ENCODE measurements at places on chromosomes 5 and 9.

GRCh38 chr9:92707530-92707929, 37.6 kb upstream of the IPPK start:
- DNase-seq = no peak

DNA sequence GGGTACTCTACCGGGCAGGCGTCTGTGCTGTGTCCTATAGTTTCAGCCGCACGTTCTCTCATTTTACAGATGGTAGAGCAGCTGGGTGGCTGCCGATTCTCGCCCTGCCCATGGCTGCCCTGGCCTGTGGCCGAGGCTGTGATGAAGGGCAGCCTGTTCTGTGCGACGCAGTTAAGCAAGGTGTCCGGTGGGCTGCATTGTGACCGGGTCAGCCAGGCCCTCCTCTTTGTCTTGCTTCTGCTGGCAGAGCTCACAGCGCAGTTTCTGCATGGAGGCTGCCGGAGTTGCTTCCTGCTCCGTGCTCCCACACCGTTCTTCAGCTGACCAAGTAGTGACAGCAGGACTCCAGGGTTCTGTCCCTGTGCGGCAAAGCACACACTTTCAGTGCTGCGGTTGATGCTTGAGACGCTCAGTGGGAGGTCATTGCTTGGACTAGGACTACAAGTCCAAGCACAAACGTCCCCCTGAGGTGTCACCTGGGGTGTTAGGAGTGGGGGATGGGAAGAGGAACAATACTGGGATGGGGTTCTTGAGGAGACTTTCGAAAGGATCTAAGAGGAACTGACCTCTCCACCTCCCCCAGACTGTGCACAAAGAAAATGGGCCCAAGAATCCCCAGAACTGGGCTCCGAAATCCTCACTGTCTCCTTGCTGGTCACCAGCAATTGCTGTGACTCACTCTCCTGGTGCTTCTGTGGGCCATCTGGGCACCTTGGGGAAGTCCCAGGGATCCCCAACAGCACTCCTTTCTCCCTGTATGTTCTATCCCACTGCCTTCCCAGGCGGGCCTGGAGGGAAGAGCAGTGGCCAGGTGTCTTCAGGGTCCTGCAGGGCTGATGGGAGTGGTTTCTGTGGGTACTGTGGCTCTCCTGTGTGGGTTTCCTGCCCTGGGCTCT, 58.2 kb downstream of the GADD45G start:
- DNase-seq = no peak

DNA sequence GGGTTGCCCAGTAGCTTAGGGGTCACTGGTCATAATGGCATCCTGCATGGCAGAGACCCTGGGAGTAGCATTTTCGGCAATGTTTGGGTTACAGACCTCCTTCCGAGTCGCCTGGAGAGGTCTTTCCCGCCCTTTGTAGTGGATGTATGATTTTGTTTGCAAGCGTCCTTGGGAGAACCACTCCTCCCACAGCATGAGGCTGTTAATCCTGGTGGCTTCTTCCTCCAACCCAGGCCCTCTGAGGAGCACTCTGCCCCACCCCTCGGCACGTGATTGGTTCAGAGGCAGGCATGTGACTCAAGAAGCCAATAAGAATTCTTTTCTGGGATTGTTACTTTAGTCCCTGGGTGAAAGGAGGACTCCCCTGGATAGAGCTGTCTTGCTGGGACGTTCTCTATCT, 30.2 kb upstream of the GRHPR start:
- no peak for DNase-seq

DNA sequence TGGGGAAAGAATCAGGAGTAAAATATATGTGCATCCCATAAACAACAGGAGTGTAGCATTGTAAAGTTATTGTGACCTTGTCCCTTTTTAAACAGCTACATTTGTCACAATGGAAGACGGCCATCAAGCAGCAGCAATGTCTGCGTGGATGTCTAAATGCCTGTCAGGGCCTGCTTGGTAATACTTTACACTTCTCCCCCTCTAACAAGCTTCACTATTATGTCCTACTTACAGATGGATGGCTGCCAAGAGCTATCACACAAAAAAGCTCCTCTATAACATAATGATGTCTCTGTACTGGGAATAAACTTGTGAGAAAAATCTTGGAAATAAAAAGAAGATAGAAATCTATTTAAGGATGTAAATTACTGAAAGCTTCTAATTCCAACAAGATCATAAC, 213.0 kb downstream of the FBXL17 start:
- DNase-seq = no peak

DNA sequence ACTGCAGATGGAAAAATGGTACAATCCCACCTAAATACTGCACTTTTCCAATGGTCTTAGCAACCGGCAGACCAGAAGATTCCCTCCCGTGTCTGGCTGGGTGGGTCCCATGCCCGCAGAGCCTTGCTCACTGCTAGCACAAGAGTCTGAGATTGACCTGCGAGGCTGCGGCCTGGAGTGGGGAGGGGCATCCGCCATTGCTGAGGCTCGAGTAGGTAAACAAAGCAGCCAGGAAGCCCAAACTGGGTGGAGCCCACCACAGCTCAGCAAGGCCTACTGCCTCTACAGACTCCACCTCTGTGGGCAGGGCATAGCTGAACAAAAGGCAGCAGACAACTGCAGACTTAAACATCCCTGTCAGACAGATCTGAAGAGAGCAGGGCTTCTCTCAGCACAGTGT, 221.6 kb upstream of the CTNND2 start:
- no peak for DNase-seq

- DNase-seq = peak; percentile 49
Measured at GRCh38 chr9:116860509-116861120, 173.5 kb downstream of the TRIM32 start.

DNA sequence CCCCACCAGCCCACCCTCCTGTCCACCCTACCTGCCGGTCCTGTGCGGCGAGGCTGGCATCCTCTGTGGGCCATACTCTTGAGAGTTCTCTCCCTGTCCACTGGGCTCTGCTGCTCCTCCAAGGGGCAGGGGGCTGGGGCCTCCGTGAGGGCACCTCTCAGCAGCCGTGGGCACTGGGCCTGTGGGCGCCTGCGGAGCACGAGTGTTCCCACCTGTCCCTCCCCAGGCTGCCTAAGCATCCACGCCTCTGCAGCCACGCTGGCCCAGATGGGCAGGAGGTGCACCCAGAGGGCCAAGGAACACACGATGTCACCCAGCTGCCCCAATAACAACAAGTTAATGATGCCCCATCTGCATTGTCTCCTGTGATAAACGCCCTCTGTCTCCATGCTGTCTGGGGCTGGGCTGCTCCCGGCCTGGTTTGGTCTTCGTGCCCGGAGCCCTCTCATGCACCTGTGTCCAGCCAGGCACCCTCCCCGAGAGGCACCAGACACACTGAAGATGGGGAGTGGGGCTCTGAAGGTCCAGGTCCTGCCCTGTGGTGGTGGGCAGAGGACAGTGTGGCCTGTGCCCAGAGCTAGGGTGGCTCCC, 114.5 kb downstream of the RXRA start:
- DNase-seq = no peak
